ENCODE measurements at places on chromosomes 12 and 14. TPM values are rescaled to one million over a fixed set of nuclear protein-coding genes. Genes with fewer than 3 reads are reported as not detected.

Gene BHLHE41
- 1.6 TPM for polyA plus RNA-seq

Gene PTGDR
- polyA plus RNA-seq, result 0.30 TPM

Gene KRT6A
- not detected for polyA plus RNA-seq

Gene OR10A7
- not detected for polyA plus RNA-seq

Gene EML5
- 3.5 TPM for polyA plus RNA-seq

Gene ARF3
- 140 TPM for polyA plus RNA-seq

Gene CGRRF1
- polyA plus RNA-seq, result 27.7 TPM

Gene CFAP251
- polyA plus RNA-seq, result 16.4 TPM

Gene KRT82
- not detected for polyA plus RNA-seq

Gene PIWIL1
- 0.22 TPM for polyA plus RNA-seq

Gene PIK3C2G
- polyA plus RNA-seq, result 3.4 TPM

Gene OVCH1
- polyA plus RNA-seq, result 0.89 TPM

Gene MUCL1
- 0.41 TPM for polyA plus RNA-seq

- DNase-seq, result no peak
These were observed 939 bp downstream of the NPC2 start for GRCh38 chr14:74491956-74492775.

- DNase-seq, result no peak
These were observed 328.3 kb downstream of the APAF1 start for GRCh38 chr12:98973395-98973794.

GRCh38 chr12:122811777-122812176, 23.5 kb upstream of the HIP1R start:
- no peak for DNase-seq

- DNase-seq, result no peak
These were observed 1957.4 kb upstream of the SEL1L start for GRCh38 chr14:83491091-83491490.

GRCh38 chr14:29161593-29161992, 395.0 kb downstream of the FOXG1 start:
- DNase-seq, result no peak

DNA sequence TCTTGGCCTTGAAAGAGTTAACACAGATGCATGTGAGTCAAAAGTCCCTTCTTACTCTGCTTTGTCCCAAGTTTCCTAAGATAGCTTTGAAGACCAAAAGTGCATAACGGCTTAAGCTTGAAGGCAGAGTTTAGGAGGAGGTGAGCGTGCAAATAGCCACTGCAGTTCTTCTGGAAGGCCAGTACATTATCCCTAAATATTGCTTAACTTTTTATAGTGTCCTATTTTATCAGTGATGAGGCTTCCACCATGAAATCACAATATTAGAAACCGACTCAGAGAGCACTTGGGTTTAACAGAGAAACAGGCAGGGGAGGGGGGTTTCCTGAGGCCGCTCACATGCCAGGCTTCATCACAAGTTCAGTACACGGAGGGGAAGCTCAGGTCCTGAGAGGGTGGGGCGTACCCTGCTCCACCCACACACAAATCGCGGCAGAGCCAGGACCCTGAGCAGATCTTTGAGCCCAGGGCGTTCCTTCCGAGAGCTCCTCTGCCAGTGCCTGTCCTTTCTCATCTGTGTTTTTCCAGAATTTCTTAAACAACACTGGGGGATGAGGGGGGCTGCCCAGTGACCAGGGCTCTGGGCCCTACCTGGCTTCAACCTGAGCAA, 26.8 kb upstream of the BDKRB2 start:
- DNase-seq, result no peak

- no peak for DNase-seq
These were observed 112.1 kb downstream of the PHETA1 start for GRCh38 chr12:111256629-111257434.

- no peak for DNase-seq
These were observed 92.0 kb upstream of the DYNC1H1 start for GRCh38 chr14:101872346-101872745.

DNA sequence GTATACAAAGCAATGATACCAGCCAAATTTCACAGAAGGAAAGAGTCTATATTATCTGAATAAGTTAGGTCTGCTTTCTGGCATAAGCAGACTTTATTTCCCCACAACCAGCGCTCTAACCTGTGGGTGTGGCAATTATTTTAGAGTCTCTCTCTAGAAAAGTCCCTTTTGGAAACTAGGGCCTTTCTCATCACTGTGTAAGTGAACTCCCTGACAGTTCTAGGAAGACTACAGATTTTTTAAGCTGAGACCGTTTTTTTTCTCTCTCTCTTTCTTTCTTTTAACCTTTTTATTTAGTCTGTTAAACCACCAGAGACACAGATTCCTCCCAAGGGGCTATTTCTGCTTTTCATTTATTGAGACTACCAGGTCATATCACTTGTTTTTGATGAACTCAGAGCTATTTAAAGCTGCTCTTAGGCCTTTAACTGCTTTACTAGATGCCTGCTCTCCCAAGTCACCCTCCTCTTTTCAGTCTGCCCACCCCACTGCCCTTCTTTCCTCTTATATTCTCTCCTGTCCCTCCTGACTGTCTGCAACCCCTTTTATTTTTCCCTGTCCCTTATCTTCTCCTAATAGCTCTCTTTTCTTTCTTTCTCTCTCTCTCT, 69.2 kb upstream of the ARHGAP5 start:
- DNase-seq, result no peak

DNA sequence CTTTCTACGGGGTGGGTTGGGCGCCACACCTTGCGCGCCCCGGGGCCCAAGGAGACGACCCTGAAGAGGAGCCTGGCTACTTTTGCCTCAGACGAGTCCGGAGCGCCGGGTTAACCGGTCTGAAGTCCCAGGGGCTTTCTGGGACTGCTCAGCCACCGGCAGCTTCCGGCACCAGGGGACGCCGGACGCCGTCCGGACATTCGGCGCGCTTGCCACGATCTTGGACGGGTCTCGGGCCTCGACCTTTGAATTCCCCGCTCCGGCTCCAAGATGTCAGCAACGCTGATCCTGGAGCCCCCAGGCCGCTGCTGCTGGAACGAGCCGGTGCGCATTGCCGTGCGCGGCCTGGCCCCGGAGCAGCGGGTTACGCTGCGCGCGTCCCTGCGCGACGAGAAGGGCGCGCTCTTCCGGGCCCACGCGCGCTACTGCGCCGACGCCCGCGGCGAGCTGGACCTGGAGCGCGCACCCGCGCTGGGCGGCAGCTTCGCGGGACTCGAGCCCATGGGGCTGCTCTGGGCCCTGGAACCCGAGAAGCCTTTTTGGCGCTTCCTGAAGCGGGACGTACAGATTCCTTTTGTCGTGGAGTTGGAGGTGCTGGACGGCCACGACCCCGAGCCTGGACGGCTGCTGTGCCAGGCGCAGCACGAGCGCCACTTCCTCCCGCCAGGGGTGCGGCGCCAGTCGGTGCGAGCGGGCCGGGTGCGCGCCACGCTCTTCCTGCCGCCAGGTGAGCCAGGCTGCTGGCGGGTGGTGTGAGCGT, at the start of gene ACOT4:
ACOT4 (plus strand) TSS at position 184 of the 760 bp plus-strand sequence; CDS start at position 271, 87 bp downstream.
- no peak for DNase-seq

- DNase-seq, result no peak
These were observed 21.3 kb downstream of the TBX3 start for GRCh38 chr12:114662512-114663177.

- no peak for DNase-seq
These were observed 277.9 kb downstream of the SSPN start for GRCh38 chr12:26473291-26473690.

GRCh38 chr14:32327255-32327961, 1.7 kb upstream of the AKAP6 start:
- no peak for DNase-seq

GRCh38 chr14:99698642-99699041, 14.5 kb downstream of the CYP46A1 start:
- no peak for DNase-seq

DNA sequence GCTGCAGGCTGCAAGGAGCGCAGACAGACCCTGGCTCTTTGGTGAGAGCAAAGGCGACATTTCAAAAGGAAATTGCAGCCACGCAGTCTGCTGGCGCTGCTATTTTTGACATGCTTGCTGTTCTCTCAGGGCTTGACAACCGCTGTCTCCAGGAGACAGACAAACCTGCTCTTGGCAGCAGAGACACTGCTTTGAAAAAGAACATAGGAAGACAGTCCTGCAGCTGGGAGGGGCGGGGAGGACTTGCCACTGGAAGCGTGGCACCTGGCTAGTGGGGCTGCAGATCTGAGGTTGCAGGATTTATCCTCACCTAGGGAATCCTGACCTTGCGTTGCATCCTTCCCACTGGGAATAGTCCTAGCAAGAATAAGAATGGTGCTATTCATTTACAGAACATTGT, 91.8 kb upstream of the KCNA1 start:
- no peak for DNase-seq

GRCh38 chr12:45644541-45644940, 85.0 kb upstream of the ARID2 start:
- DNase-seq, result no peak

- DNase-seq, result no peak
These were observed 107.8 kb downstream of the DUSP6 start for GRCh38 chr12:89244536-89244935.

DNA sequence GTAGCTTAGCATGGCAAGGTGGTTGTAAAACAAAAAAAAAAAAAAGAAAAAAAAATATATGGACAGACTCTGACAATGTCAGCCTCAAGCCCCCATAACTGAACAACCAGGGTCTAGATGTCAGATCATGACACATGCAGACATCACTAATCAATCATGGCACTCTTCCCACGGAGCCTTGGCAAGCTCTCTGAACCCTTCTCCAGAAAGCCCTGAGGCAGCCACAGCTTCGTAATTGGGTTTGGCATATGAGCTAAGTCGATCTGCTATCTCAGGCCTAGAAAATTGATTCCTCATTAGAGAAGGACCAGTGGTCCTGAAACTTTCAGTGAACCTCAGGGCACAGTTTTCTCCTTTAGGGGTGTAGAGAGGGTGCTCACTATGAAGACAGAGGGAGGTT, 112.2 kb downstream of the GPR135 start:
- no peak for DNase-seq

GRCh38 chr14:99589651-99590530, 14.1 kb downstream of the CCDC85C start:
- no peak for DNase-seq

GRCh38 chr14:69614592-69614991, 3.2 kb downstream of the SUSD6 start:
- no peak for DNase-seq

- DNase-seq, result no peak
These were observed 2.3 kb downstream of the SPATS2 start for GRCh38 chr12:49369411-49370145.

GRCh38 chr12:52522346-52523011, 2.3 kb upstream of the KRT5 start:
- DNase-seq, result no peak

DNA sequence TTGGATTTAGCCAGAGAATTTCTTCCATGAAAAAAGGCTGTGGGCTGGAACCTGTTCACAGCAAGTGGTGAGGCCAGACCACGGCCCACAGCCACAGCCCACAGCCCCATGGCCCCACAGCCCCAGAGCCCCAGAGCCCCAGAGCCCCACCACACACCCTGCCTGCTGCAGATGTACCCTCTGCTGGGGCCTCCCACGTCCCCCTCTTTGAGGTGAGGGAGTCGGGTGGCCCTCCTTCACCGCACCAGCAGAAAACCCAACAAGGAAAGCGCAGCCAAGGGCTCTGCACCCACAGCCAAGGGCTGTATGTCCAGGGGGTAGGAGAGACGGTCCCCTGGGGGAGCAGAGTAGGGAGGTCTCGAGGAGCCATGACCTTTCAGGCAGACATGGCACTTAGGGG, 327.5 kb upstream of the DIO3 start:
- no peak for DNase-seq

DNA sequence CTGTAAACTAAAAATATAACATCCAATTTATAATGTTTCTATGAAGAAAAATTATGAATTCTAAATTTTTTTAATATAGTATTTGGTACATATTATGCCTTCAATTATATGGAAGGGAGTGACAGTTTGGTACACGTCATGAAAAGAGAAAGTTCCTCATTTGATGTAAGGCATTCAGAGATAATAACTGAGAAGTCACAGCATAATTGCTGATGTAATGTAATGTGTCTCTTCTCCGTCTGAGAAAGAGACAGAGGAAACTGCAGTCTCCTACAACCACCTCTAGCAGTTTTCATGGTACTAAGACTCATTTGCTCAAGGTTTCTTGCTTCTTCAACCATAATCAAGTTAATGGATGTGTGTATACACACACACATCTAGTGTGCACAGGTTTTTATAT, 2.3 kb upstream of the CD69 start:
- DNase-seq, result no peak

- DNase-seq, result no peak
These were observed 1196.0 kb downstream of the GALC start for GRCh38 chr14:86797075-86797351.

DNA sequence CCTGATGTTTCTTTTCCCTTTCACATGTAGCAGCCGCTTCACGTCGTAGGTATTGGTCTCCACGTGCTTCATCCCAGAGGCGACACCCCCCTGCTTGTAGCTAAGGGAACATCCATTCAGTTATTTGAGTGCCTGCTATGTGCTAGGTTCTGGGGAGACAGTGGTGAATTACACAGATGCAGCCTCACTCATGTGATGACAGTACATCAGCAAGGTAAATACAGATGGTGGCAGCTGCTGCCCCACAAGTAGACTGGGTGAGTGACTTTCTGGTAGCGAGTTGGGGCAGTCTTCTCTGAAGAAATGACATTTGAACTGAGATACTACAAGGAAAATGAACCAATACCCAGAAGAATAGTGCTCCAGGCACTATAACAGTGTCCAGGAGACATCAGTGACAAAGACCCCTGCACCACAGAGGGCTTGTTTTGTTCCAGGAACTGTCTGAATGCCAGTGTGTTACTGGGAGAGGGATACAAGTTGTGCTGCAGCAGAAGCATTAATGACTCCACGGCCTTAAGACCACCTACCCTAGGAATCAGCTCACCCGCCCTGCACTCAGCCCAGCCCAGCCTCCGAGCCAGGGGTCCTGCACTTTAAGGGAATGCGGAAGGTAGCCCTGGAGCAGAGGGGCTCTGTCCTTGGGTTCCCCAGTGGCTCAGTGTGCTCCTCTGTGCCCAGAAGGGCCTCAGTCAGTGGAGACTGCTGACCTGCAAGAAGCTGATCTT, 7.3 kb downstream of the AVIL start:
- no peak for DNase-seq

DNA sequence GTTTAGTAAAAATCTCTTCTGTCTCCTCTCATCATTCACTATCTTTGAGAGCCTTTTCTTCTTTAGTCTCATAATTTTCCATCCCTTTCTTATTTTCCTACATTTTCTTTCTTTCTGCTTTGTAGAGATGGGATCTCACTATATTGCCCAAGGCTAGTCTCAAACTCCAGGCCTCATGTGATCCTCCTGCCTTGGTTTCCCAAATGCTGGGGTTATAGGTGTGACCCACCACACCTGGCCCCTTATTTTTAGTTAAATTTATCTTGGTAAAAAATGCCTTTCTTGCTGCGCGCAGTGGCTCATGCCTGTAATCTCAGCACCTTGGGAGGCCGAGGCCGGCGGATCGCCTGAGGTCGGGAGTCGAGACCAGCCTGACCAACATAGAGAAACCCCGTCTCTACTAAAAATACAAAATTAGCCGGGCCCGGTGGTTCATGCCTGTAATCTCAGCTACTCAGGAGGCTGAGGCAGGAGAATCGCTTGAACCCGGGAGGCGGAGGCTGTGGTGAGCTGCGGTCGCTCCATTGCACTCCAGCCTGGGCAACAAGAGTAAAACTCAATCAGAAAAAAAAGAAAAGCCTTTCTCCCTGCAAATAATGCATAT, 996 bp downstream of the SLC2A3 start:
- no peak for DNase-seq

GRCh38 chr12:49519574-49519936, 19.3 kb upstream of the KCNH3 start:
- DNase-seq, result no peak

- no peak for DNase-seq
These were observed 191.6 kb downstream of the DUSP6 start for GRCh38 chr12:89160716-89161123.

GRCh38 chr14:64935508-64935907, 7.0 kb downstream of the GPX2 start:
- no peak for DNase-seq

- DNase-seq, result no peak
These were observed 1435.9 kb upstream of the TMEM132C start for GRCh38 chr12:126830778-126831680.
